Daoy (cell line): ENCODE measurements at places on chromosomes 1 and 21. TPM values are rescaled to one million over a fixed set of nuclear protein-coding genes. Genes with fewer than 3 reads are reported as not detected.

The DPYD gene
- total RNA-seq, result 9.1 and 14.3 TPM in 2 replicates

GRCh38 chr1:204443871-204444581 lies 32.4 kb upstream of the PPP1R15B start:
- DNase-seq, result peak; percentile 67

- DNase-seq, result no peak
Observed at GRCh38 chr21:25790878-25791204, 56.1 kb downstream of the GABPA start.

The ANKRD65 gene
- not detected in 2 replicates for total RNA-seq
